Natural killer cell (primary cell): ENCODE measurements at places on chromosomes 1 and 21. TPM values are rescaled to one million over a fixed set of nuclear protein-coding genes. Genes with fewer than 3 reads are reported as not detected.

TSSK3 gene
- 3.7 TPM for total RNA-seq

- DNase-seq = no peak
Observed at GRCh38 chr1:162285149-162285561, 91.5 kb downstream of the SPATA46 start.

DNA sequence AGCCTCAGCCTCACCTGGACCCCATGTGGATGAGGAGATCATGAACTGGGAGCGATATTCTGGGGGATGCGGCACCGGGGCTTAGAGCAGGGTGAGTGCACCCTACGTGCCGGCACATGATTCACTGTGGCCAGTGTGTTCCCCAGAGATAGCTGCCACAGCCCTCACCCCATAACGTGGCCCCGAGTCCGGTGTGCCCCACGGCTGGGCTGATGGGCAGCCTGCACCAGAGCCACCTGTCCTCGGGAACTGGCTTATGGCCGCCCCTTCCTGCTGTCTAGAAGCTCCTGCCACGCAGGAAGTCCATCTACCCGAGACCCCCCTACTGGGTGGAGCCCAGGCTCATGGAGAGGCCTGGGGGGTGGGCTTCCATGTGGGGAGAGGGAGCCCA is 39.1 kb upstream of the SLC19A1 start:
- no peak for DNase-seq

DNA sequence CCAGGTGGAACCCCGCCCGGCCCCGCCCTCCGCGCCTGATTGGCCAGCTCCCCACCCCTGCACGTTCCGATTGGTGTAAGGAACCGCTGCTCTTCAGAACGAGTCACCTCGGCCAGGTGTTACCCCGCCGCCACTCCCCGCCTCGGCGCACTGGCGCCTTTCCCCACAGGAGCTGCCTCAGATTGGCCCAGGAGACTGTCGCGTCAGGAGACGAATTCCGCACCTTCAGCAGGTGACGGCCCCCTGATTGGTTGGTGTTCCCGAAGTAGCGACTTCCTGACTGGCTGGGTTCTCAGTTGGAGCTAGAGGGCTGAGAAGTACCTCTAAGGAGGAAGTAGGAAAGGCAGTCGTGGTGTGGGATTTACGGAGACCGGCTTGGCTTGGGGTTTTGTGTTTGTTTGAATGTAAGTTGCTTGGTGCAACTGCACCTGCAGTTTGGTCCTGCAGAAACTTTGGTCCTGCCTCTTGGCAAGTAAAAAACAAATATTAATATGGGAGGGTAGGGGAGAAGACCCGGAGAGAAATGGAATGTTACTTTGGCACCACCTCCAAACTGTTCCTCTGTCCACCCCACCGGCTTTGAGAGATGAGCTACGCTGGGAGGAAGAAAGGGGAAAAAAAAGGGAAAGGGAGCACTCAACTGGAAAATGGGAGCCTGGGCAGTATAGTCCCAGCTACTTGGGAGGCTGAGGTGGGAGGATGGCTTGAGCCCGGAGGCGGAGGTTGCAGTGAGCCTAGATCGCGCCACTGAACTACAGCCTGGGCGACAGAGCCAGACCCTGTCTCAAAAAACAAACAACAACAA is 415 bp upstream of the F11R start:
- peak; percentile 93 for DNase-seq

EXTL1 gene
- total RNA-seq = not detected

ZYG11B gene
- 7.4 TPM for total RNA-seq

DNA sequence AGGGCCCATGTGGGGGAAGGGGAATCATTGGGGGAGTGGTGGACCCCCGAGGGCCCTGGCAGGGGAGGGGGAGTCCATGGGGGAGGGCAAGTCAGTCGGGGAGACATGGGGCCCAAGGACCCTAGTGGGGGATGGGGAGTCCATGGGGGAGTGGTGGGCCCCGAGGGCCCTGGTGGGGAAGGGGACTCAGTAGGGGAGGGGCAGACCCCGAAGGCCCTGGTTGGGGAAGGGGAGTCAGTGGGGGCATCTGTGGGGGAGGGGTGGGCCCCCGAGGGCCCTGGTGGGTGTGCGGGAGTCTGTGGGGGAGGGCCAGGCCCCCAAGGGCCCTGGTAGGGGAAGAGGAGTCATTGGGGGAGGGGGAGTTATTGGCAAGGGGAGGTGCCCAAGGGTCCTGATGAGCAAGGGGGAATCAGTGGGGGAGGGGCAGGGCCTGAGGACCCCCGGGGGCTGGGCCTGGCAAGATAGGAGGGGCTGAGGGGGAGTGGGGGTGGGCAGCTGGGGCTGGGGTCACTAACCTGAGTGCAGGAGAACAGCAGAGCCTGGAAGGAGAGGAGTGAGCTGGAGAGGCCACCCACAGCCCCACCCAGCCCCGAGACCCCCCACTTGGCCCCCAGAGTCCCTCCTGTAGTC is 2.1 kb downstream of the MXRA8 start:
- DNase-seq = no peak

DNA sequence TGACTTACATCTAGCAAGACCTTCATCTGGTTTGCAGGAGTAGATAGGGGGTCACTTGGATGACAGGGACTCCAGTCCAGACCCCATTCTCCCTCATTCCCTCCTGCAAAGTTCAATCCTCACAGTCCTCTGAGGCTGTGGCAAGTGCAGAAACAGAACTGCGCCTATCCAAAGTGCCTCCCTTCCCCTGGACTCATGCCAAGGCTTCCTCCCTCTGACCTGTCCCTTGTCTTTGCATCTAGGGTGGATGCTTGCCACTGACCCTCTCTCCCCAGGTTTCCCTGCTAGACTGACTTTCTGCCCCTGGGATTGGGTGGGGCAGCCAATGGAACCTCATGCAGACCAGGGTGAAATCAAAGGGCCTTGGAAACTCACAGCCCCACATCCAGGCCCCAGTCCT is 18.7 kb downstream of the PRAMEF1 start:
- DNase-seq = no peak
